ENCODE measurements at places on chromosomes 4 and X.

- DNase-seq, result no peak
Observed at GRCh38 chr4:29852537-29852936, 867.6 kb upstream of the PCDH7 start.

- DNase-seq, result no peak
Observed at GRCh38 chr4:10622728-10623127, 61.8 kb downstream of the CLNK start.

DNA sequence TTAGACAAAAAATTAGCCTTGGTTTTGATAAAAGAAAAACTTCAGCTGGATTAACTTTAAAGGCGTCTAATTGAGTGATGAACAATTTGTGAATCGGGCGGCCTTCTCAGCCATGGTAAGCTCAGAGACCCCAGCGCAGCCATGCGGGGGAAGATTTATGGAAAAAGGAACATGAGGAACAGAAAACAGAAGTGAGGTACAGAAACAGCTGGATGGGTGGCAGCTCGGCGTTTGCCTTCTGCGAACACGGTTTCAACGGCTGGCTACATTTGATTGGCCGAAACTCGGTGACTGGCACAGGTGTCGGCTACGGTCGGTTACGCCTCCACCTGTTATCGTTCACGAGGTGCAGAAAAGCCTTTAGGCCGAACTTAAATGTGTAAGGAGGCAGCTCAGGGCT, 401.4 kb upstream of the FAT1 start:
- no peak for DNase-seq

- DNase-seq, result no peak
Observed at GRCh38 chr4:168139336-168139735, 47.0 kb downstream of the ANXA10 start.

GRCh38 chr4:187451776-187452175, 543.8 kb upstream of the ZFP42 start:
- DNase-seq, result no peak

All from activated B cell treated with CpG ODN at 0.5 μM for 24 hours (primary cell).